ENCODE measurements at places on chromosomes 1 and 21.

DNA sequence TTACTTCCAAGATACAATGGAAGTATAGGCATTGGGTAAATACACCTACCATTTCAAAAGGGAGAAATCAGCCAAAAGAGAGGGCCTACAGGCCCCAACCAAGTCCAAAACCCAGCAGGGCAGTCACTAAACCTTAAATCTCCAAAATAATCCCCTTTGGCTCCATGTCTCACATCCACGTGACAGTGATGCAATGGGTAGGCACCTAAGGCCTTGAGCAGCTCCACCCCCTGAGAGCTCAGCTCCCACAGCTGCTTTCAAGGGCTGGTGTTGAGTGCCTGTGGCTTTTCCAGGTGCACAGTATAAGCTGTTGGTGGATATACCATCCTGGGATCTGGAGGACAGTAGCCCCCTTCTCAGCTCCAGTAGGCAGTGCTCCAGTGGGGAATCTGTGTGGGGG, 72.5 kb downstream of the UROD start:
- DNase-seq = no peak

DNA sequence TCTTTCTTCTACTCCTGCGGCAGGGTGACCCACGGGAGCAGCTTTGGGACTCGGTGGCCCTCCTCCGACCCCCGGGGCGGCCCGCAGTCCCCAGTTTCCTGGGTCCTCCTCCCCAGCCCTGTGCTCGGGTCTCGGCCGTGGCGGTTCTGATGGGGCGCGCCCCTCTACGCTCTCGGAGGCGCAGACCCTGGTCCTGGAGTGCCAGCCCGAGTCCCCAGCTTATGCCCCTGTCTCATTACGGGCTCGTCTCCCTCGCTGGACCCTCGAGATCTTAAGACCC, 430 bp downstream of the BTG2 start:
- no peak for DNase-seq

DNA sequence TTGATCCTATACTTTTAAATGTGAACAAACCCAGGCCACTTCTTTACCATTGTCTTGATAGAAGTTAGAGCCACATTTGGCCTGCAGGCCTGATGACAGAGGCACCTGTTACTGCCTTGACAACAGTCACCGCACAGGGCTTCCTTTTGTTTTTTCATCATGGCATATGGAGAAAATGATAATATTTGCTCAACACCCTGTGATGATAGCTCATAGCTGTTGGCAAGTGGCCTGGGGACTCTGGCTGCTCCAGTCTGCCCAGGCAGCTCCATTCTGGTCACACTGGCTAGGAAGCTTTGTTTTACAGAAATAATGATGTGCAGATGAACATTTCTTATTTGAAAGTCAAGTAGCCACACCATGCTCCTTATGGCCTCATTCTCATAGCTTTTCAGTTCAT, 89.6 kb upstream of the GPR88 start:
- no peak for DNase-seq

DNA sequence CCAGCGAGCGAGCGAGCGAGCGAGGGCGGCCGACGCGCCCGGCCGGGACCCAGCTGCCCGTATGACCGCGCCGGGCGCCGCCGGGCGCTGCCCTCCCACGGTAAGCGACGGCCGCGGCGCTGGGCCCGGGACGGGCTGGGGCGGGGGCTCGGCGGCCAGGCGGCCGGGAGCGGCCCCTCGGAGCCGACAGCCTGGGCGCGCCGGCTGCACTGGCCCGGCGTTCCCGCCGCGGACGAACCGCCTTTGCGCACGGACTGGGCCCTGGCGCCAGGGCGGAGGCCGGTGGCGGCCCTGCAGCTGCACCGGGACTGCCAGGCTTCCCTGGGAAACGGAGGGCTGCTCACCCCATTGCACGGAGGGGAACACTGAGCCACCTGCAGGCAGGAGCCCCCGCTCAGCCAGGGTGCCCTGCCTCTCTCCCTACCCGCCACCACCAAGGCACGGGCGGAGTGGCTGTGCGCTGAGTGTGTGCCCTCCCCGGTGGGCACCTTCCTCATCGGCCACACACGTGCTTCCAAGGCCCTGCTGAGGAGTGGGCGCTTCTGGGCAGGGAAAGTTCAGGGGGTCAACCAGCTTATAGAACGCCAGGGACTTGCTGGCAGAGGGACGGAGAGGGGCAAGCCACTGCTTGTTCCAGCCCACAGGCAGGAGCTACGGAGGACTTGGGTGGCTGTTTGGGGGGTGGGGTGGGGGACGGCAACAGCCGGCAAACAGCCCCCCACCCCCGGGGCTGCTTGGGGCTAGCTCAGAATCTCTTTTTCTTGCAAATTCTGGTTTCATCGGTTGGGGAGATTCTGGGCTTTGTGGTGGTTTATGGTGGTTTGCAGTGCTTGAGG, 532 bp downstream of the CSF1 start:
- no peak for DNase-seq

DNA sequence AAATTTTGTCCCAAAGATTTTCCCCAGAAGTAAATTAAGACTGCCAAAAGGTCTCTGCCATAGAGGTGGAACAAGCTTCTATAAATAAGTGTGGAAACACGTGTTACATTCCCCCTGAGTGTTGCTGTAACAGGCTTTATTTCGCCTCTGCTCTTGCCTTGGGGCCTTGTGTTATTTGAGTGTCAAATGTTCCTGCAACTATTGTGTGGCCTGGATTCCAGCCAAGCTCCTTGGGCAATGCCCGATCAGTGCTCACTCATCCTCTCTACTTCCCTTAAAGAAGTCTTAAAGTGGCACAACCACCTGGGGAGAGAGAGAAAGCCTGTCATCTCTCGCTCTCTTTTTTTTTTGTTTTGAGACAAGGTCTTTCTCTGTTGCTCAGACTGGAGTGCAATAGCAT, 156.7 kb downstream of the NR5A2 start:
- DNase-seq = no peak

Data from NCI-H526 treated with DMSO at 0.1 percent for 48 hours (cell line).